ENCODE measurements at places on chromosomes 4 and X.

DNA sequence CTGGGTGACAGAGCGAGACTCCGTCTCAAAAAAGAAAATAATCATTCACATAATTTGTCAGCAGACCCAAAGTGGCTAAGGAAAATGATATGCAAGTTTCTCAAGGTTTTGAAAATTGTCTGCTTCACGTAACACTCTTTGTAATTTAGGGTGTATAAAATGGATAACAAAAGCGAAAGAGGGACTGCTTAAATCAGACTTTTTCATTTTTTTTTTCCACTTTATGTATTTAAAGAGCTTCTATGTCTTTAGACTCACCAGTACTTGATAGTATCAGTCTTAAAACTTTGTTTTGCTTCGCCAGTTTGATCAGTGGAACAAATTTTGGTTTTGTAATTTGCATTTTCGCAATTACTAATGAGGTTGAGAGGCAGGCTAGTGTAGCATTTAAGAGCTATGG, 34.6 kb downstream of the USP9X start:
- no peak for DNase-seq

DNA sequence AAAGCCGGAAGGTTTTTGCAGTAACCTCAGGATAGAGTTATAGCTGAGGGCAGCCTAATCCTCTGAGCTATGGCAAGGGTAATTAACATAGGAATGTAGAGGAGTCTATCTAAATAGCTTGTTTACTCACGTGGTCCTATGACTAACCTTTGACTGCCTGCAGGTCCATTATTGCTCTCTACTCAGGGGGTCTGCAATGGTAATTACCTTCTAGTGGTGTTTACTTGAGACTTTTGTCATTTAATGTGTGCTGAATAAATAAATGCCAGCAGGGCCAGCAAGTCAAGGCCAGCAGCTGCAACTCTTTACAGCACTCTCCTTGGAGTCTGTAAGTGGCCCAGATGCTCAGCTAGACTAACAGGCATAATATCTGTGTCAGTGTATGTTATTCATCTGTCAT, 212.7 kb upstream of the FMR1 start:
- no peak for DNase-seq

DNA sequence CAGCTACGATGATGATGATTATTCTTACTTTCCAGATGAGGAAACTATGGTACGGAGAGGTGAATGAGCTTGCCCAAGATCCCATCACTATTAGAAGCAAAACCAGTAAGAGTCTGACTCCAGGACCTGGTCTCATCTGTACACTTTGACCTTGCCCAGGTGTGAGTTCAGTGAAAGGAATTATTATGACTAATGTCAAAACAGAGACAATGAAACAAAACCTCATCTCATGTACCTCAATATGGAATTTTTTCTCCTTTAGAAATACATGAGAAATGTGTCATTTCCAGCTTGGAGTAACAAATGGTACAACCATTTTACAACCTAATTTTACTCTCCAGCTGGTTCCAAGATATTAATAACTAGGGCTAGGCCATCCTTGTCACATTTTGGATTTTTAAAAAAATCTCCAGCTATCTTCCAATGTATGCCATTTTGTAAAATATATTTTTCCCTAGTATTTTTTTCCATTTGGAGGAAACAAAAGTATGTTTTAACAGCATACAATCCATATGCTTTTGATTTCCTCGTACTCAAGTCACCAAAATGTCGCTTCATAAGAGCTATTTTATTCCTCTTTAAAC, 213.8 kb downstream of the PTTG2 start:
- DNase-seq = no peak

DNA sequence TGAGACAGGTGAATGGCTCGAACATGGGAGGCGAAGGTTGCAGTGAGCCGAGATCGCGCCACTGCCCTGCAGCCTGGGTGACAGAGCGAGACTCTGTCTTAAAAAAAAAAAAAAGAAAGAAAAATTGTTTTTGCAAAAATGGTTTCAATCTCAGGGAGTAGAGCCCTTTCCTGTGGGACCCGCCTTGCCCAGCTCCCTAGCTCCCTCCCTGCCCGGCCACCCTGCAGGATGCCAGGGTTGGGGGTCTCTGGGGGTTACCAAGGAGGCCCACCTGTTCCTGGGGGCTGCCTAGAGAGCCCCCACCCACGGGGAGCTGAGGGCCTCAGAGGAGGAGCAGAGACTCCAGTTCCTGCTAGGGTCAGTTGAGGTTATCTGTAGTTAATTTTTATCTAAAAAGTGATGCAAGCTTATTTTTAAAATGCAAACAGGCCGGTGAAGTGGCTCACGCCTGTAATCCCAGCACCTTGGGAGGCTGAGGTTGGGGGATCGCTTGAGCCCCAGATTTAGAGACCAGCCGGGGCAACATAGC, 18.7 kb upstream of the PLCXD1 start:
- no peak for DNase-seq

- no peak for DNase-seq
Measured at GRCh38 chr4:87024201-87024600, 89.4 kb downstream of the AFF1 start.

DNA sequence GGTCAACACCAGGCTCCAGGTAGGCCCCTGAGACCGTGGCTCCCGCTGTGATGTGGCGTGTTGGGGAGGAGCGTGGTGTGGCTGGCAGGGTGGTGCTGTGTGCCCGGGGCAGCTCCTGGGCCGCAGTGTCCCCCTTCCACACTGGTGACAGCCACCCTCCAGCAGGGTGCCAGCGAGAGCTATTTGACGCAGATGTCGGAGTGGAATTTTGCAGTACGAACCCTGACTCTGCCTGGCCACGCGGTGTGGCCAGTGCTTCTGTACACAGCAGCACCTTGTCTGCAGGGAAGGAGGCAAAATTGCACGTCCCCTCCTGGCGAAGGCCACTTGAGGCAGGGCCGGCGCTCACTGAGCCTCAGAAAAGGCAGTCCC, 53.2 kb downstream of the CPZ start:
- no peak for DNase-seq

- DNase-seq = no peak
Measured at GRCh38 chr4:81827577-81828202, 356.0 kb upstream of the RASGEF1B start.

DNA sequence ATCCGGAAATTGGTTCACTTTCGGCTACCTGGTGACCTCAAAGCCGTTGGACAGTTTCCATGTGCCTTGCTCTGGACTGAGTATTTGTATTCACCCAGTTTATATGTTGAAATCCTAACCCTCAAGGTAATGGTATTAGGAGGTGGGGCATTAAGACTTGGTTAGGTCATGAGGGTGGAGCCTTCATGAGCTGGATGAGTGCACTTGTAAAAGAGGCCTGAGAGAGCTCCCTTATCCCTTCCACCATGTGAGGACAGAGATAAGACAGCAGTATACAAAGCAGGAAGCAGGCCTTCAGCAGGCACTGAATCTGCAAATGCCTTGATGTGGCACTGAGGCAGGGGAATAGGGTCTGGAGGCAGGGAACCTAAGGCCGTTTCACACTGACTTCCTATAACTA, 5.3 kb upstream of the OPHN1 start:
- DNase-seq = no peak

DNA sequence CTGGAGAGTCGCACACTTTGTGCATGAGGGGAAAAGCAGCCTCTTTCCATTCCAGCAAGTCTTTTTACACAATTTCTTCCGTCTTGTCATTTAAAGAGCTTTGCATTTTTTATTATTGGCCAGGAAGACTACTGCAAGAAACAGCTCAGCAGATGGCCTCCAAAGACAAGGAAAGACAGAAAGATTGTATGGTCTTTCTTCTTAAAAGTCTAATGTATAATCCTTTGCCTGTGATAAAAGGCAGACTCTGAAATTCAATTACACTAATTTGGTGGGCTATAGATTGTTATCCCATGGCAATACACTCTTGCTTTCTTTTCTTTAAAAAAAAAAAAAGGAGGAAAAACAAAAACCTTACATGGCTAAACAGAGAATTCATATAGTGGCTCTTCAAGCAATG, 5.9 kb downstream of the CAPN6 start:
- no peak for DNase-seq

DNA sequence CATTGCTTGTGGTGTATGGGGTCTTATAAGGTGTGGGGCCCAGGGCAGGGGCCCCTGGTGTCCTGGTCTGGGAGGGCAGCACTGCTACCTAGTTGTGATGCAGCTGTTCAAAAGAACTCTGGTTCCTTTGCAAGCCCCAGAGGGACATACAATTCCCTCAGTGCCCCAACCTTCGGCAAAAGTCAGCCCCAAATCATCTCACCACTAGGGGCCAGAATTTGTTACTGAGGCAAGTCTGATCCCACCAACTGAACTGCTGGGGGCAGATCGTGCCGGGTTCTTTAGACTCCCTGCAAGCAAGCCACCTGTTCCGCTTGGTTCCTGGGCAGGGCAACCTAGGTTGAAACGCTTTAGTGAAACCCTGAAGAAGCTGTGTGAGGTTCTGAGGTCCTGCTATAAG, 180.1 kb upstream of the S100G start:
- DNase-seq = no peak

GRCh38 chrX:125826774-125827451, 339.2 kb downstream of the DCAF12L2 start:
- DNase-seq = no peak

DNA sequence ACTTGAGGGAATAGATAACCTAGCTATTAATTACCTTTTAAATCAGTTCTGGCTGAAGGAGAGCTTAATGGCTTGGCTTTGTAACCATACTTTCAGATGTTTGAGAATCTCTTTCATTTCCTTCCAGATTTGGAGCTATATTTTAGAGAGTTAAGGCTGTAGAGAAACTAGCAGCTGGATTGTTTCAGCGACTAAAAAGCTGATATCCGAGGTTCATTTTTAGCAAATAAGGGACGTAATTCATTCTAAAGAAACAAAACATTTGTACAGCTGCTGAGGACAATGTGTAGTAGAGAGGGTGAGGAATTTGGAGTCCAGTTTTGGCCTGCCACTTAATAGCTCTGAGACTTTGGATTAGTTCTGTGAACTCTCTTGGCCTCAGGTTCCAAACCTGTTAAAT, 12.2 kb downstream of the OSTC start:
- no peak for DNase-seq

DNA sequence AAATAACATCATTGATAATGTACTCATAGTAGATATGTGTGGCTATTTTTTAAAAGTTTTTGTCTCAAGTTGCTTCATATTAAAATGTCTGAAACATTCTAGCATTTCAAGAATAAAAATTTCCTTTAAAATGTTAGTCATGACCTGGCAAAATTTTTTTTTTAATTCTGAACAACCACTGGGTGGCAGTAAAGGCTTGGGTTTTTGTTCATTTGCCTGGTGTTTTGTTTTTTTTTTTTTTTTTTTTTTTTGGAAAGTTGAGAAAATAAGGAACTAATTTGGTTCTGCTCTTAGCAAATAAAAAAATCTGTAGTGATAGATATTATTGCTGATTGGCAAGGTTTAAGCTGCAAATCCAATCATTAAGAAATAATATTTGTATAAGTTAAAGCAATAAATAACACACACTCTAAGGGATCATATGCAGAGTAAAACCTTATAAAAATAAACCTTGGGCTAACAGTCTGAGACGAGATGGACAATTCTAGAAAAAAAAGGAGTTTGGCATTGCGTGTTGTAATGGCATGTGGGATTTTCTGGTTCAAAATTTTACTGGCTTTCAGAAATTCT, 81.4 kb downstream of the CEP44 start:
- no peak for DNase-seq

- no peak for DNase-seq
Measured at GRCh38 chrX:15221321-15221720, 48.6 kb downstream of the ASB9 start.

DNA sequence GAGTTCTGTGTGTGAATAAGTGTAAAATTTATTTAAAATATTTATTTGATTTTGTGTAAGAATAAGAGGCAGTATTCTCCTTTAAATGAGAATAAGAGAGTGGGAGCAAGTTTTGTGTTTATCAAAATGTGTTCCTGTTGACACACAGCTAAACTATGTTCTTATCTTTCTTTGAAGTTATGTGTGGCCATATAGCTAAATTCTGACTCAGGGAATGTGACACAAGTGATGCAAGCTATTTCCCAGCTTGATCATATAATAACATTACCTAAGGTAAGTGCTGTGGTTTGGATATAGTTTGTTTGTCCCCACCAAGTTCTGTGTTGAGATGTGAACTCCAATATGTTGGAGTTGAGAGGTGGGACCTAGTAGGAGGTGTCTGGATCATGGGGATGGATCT, 740.0 kb upstream of the IGFBP7 start:
- no peak for DNase-seq

GRCh38 chrX:118254611-118255010, 91.3 kb upstream of the WDR44 start:
- DNase-seq = no peak

DNA sequence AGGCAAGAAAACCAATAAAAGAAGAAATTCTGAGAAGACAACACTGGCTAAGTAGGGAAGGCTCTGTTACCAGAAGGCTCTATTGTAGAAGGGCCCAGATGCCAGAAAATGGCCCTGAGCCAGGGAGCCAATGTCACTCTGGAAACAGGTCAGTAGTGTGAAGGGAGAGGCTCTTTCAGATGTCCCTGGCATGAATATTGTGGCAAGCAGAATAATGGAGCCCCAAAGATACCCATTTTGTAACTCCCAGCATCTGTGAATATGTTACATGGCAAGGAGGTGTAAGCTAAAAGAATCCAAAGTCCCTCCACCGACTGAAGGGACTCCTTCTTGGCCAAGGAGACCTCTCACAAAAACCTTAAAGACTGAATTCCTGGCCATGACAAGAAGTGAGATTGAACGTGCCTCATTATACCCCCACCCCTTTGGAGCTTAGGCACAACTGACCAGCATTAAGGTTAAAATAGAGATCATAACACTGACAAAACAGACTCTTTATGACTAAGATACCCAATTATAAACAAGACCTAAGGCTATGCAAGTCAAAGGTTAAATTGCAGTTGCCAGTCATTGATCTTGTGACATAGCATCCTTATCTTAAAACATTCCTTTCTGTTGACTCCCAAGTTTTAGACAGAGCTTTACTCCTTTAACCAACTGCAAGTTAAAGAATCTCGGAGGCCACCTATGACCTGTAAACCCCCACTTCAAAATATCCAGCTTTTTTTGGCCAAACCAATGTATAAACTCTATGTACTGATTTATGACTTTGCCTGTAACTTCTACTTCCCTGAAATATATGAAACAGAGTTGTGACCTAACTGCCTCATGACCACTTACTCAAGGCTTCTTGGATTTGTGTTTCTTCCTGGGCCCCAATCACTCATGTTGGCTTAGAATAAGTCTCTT, 42.2 kb upstream of the SMIM10 start:
- no peak for DNase-seq
